ENCODE measurements at places on chromosomes 6 and 20.

GRCh38 chr6:88499845-88500699 lies 333.9 kb upstream of the CNR1 start:
- no peak for DNase-seq

DNA sequence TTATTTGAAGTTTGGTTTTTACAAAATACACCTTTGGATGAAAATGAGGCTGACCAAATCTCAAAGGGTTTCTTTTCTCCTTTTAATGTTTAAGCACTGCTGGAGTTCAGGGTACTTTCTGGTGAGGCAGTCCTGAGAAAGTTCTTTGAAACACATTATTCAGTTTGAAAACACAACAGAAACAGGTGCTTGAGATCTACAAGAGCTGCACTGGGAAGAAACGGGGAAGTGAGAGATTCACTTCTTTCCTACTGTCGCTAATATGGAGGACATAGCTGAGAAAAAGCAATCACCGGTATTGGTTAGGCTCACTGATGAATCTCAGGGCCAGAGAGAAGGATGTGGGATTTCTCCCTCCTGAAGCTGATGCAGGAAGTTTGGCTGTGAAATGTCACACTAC lies 22.9 kb upstream of the TMEM170B start:
- no peak for DNase-seq

GRCh38 chr20:17648791-17649730 lies 33.0 kb downstream of the RRBP1 start:
- DNase-seq: no peak

DNA sequence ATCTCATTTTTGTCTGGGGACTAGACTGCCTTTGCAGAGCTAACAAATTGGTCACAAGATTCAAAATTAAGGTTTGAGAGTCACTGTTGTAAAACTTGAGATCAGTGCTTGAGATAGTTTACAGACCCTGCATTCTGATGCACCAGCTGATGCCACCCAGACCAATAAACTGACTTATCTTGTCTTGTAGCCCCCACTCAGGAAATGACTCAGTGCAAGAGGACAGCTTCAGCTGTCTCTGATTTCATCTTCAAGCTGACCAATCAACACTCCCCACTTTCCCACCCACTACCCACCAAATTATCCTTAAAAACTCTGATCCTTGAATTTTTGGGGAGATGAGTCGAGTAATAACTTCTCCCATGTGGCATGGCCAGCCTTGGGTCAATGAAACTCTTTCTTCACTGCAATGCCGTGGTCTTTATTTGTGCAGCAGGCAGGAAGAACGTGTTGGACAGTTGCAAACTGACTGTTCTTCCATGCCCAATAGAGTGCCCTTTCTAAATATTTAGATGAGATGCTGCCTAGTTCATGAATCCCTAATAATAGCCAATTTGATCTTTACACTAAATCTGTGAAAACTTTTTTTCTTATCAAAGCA lies 48.3 kb upstream of the PROKR2 start:
- DNase-seq: no peak

GRCh38 chr6:150865406-150866146 lies at the start of gene MTHFD1L:
MTHFD1L (plus strand) TSS chr6:150865702; CDS start chr6:150865823, 121 bp downstream.
- DNase-seq: peak; percentile 38

DNA sequence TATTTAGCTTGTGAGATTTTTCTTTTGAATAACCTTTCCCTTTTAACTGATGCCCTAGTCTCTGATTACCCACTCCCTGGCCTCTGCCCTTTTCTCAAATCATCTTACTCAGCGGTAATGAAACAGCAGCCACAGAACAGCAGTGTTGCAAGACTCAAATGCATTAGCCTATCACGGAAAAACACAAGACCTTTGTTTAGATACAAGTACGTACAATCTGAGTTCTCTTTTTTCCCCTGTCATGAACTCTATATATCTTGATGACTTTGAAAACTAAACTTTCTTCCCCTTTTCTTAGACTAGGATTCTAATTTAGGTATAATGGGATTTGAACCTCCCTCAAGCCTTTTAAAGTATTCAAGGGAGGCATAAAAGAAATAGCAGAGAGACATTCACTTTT lies 1034.9 kb downstream of the EYS start:
- no peak for DNase-seq

DNA sequence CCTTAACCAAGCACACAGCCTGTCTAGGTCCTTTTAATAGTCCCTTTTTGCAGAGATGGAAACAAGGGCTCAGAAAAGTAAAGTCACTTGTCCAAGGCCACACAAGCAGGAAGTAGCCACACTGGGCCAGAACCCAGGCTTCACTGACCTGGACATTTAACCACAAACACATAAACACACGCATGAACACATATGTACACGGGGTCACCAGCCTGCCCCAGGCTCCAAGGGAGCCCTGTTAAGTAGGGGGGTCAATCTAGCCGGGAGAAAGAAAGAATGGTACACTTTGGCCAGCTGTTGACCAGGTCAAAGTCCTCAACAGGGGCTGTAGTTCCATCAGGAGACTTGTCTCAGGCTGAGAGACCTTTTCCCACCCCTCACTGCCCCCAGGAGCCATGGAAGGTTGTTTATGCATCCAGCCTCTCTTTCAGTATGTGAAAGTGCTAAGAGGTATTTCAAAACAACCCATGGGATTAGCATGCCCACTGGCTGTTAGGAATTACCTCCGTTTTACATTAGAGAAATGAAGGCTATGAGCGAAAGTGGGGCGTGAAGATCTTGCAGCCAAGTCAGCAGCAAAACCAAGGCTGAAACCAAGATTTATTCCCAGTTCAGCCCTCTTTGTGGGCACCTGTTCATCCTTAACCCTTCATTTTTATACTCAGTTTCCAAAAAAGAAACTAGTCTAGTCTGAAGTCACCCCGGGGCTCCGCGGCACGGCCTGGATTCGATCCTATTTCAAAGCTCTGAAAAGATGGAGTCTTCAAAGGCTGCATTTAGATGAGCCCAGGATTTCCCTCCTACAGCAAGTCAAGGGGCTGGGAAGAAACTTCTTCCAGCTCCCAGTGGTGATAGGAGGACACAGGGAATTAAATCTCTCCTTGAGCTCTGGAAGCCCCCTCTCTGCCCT lies 9.8 kb downstream of the SDC4 start:
- no peak for DNase-seq

DNA sequence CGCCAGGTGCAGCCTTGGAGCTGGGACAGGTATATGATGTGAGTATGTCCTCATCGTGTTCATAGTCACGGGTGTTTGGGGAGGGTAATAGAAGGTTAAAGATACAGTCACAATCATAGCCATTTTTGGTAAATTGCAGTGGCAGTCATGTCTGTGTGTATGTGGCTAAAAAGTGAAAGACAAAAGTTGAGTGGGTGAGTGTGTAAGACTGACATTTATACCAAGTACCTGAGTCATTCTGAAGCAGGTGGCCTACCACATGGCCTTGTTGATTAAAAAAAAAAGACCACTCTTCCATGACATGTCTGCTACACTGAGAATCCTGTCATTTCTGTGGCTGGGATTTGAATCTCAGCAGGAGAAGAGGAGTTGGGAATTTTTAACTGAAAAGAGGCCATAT lies 181.9 kb downstream of the SCP2D1 start:
- DNase-seq: no peak

DNA sequence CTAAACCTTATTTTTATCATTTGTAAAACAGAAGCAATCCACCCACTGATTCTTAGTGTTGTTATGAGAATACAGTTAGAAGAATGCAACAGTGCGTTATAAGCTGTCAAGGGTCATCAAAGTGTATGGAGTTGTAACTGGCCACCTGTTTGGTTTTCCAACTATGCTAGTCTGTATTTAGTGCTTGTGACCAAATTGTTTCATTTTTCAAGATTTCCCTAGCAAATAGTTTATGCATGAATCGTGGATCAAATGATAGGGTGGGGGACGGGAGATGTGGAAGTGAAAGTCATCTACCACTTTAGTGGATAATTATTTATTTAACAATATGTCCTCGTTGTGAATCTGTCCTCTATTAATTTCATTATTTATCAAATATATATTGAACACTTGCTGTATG lies 175.4 kb upstream of the HDDC2 start:
- no peak for DNase-seq

DNA sequence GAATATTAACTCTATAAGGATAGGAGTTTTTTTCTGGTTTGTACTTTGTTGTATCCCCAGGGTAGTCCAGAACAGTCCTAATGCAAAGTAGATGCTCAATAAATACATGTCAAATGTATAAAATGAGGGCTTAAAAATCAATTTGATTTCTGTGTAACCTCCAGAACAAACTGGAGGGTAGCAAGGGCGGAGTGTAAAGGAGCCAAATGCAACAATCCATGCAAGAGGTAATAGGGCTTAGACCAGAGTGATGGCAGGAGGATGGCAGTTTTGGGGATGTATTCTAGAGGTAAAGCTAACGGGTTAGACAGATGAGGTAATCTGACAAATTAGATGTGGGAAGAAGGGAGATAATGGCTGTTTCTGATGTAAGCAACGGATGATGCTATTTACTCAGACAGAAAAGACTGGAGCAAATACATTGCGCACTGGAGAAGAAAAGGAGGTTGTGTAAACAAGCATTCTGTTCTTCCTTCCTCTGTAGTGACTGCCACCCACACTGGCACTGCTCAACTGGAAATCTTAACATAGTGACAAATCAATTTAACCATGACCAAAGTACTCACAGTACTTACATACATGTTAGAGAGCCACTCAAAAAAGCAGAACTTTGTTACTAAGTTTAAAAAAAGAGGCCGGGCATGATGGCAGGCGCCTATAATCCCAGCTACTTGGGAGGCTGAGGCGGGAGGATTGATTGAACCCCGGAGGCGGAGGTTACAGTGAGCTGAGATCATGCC lies 2.0 kb downstream of the ZNF318 start:
- DNase-seq: no peak

DNA sequence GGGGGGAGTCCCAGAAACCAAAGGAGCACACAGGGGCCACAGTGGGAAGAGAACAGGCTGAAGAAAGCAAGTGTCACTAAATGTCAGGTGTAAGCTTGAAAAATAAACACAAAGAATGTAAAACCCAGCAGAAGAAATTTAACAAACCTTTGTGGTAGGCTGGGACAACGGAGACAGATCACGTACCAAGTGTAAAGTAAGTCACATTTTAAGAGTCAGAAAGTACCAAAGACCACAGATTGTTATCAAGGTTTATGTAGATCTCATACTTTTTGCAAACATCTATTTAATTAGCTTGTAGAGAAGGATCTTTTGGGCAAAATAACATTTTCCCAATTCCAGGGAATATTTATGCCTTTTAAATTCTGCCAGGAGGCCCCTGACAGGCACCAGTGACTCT lies 1.6 kb downstream of the CLIC5 start:
- no peak for DNase-seq

DNA sequence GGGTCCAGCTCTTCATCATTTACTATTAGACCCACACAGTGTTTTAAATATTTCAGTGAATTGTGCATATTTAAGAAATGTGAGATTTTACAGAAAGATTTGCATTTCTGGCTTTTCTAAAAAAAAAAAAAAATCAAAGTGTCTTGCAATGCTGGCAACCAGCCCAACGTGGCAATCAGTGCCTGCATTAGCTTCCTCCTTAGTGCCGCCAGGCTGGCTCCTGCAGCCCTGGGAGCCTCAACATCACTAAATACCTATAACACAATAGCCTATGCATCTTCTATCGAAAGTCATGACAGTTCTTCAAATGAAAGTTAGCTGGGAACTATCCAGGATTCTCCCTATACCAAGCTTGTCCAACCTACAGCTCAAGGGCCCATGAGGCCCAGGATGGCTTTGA lies 9.4 kb upstream of the CD93 start:
- DNase-seq: no peak

GRCh38 chr20:61443443-61444126 lies 191.5 kb downstream of the CDH4 start:
- DNase-seq: no peak

DNA sequence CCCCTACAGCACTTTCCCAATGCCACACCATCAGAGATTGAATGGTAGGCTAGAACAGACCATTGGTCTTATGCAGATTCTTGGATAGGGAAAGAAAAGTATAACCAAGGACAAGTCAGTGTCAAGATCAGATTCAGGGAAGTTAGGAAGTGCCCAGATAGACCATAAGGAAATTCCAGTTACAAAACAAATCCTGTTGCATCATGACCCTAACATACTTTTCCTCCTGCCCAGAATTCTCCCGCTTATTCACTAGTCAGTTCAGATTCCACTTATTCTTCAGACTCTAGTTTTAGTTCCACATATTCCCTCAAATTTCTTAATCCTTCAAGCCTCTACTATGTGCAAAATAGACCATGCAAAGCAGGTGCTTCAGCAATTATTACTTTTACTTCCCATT lies 20.7 kb downstream of the METTL24 start:
- DNase-seq: no peak

GRCh38 chr6:11409371-11409770 lies 128.2 kb upstream of the TMEM170B start:
- no peak for DNase-seq

GRCh38 chr6:90082847-90083246 lies 188.6 kb downstream of the GJA10 start:
- no peak for DNase-seq

DNA sequence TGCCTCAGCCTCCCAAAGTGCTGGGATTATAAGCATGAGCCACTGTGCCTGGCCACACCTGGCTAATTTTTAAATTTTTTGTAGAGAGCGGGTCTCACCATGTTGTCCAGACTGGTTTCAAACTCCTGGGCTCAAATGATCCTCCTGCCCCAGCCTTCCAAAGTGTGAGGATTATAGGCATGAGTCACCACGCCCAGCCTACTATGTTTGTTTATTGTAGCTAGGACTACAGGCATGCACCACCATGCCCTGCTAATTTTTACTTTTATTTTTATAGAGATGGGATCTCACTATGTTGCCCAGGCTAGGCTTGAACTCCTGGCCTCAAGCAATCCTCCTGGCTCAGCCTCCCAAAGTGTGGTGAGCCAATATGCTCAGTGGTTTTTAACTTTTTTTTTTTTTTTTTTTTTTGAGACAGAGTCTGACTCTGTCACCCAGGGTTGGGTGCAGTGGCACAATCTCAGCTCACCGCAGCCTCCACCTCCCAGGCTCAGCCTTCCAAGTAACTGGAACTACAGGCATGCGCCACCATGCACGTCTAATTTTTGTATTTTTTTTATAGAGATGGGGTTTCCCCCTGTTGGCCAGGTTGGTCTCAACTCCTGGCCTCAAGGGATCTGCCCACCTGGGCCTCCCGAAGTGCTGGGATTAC lies 12.0 kb upstream of the DDX43 start:
- no peak for DNase-seq

DNA sequence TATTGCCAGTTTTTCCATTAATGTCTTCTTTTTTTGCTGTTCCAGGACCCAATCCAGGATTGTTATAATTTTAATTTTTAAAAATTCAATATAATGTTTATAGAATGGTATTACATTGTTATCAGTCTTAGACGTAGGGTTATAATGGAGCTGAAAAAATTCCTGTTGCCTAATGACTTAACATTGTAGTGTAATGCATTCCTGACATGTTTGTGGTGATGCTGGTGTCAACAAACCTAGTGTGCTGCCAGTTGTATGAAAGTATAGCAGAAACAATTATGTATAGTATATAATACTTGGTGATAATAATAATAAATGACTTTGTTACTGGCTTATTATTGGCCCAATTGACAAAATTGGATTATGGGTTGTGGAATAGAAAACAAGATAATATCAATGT lies 30.4 kb downstream of the KIZ start:
- DNase-seq: no peak

- DNase-seq: no peak
These were observed 108.6 kb downstream of the CHD6 start for GRCh38 chr20:41509316-41510200.

GRCh38 chr20:17227669-17228623 lies 1.1 kb downstream of the PCSK2 start:
- no peak for DNase-seq

- no peak for DNase-seq
These were observed 50.6 kb downstream of the SLC22A3 start for GRCh38 chr6:160398674-160399271.

Measured in activated T-helper 1 cell treated with anti-CD3 and anti-CD28 coated beads, Interleukin-2, amount 50 U/mL, for 16 hours (primary cell).